ENCODE measurements at places on chromosomes 6 and 20.
A peak's percentile ranks its signal among the peaks of the same experiment; 100 is the strongest.

- DNase-seq, result no peak
Observed at GRCh38 chr20:9514461-9515213, at the start of gene LAMP5. Gene LAMP5 (plus strand): TSS chr20:9514590. CDS start chr20:9514853, 263 bp downstream.

GRCh38 chr6:162078126-162078525 lies 649.4 kb downstream of the PRKN start:
- DNase-seq, result no peak

- no peak for DNase-seq
Observed at GRCh38 chr6:2911171-2911570, 8.1 kb upstream of the SERPINB9 start.

DNA sequence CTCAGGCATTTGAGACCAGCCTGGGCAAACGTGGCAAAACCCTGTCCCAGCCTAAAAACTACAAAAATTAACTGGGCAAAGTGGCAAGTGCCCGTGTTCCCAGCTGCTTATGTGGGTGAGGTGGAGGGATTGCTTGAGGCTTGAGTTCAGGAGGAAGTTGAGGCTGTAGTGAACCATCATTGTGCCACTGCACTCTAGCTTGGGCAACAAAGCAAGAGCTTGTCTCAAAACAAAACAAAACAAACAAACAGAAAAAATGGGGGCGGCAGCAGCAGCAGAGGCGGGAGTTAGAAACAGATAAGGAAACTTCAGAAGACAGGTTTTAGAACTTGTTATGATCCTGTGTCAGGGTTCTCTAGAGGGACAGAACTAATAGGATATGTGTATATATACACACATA lies 49.0 kb downstream of the SCAF8 start:
- DNase-seq, result no peak

- no peak for DNase-seq
Observed at GRCh38 chr6:15269011-15269410, 23.1 kb downstream of the JARID2 start.

- DNase-seq, result no peak
Observed at GRCh38 chr6:14371530-14371929, 254.0 kb downstream of the CD83 start.

DNA sequence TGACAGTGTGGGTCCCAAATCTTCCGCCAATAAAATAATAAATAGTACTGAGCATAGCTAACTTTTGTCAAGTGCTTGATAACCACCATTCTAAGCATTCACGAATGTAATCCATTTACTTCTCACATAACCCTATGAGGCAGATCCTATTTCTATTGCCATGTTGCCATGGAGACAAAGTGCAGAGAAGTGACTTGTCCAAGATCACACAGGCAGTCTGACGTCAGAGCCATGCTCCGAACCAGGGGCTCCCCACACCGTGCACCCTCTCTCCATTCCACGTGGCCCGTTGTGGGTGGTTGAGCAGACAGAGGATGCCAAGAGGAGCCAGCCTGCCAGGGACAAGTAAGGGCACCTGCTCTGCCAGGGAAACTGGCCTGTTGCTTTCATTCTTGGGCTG lies 38.9 kb downstream of the CDH22 start:
- DNase-seq, result no peak

DNA sequence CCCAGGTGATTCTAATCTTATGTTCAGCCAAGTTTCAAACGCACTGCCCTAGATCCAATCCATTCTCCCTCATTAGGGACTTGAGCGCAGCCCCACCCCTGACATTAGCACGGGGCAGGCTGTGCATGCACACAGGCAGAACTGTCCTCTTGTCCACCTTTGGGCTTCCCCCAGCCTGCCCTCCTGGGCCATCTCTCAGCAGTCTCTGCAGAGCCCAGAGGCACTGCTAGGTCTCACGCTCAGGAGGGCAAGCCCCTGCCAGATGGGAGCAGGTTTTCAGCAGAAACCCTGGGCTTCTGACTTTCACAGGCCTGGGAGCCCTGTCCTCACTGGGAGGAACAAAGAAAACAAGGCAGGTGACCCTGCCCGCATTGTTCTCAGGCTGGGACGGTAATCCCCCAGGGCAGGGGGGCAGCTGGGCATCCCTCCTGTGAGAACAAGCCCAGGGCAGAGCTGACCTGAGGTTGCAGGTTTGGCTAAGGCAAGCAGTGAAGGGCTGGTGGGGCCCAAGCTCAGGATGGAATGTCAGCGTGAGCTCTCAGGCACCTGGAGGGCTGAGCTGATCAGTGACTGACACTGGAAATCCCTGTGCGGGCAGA lies 24.5 kb downstream of the KCNK5 start:
- no peak for DNase-seq

- DNase-seq, result no peak
Observed at GRCh38 chr20:34701405-34702085, 2.6 kb upstream of the TP53INP2 start.

DNA sequence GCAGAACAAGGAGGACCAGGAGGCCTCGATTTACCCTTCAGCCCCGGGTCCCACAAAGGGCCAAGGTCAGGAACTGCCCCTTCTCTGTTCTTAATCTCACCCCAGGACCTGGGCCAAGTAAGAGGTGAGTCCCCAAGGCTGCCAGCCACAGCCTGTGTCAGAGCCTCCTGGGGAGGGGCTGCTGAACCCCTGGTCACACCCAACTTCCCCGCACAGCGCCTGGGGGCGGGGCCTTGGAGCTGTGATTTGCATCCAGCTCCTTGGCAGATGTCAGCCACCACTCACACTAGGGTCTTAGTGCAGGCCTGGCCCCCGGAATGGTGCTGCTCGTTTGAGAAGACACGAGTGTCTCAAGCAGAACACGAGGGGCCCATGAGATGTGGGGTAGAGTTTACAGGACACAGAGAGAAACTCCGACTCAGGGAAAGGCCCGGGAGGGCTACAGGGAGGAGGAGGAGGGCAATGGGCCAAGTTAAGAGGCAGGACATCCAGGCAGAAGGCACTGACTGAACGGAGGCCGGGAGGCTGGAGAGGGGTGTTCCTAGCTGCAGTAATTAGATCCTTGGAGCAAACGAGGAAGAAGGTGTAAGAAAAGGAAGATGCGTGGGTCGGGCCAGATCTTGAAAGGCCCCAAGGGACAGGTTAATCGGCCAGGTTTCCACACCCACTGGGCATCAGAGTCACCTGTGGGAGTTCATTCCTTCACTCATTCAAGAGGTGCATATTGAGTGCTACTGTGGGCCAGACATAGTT lies 26.9 kb downstream of the ZBP1 start:
- DNase-seq, result no peak

- peak; percentile 37 for DNase-seq
Observed at GRCh38 chr20:20710443-20711315, 1.8 kb downstream of the RALGAPA2 start.

GRCh38 chr6:158011980-158012566 lies 30.4 kb downstream of the SYNJ2 start:
- DNase-seq, result no peak

DNA sequence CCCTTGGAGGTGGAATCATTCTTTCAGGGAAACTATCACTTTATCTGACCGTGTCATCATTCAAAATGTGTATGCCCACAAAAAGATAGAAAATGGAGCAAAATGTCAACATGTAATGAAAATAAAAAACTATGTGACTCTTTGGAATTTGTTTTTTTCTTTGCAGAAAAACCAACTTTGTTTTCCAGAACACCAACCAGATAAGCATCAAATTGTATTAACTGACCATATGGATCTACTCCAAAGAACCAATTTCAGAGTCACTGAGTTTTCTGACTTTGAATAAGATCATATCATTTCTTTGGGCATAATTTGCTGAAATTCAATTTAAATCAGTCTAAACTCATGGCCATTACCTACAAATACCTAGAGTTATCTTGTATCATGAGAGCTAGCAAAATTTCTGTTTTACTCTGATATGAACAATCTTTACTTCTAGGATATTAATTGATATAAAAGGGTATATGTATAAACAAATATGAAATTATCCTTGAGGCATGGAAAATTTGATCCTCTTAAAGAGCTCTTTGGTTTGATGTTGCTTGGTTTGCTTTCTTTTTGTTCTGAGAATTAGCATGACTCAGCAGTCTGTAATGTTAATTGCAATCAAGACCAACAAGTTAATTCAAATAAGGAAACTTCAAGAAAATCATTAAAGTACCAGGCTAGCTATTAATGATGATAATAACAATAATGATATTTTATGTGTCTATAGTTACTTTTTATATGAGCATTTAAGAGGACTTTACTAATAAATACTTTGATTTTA lies 444.4 kb upstream of the MARCKS start:
- DNase-seq, result no peak

DNA sequence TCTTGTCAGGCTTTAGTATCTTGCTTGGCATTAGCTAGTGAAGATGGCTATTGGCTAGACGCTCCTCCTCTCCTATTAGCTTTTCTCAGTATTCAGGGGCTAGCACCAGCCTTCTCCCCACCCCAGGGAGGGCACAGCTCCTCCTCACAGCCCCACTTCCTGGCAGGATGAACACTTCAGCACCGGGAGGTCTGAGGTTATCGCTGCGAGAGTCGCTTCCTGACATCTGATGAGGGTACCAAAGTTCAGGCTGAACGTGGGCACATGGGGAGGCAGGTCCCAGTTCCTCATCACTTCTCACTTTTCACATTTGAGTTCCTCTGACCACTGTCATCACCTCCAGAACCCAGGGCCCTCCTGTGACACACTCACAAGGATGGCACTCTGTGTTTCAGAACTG lies 66.6 kb downstream of the LAMA4 start:
- no peak for DNase-seq

GRCh38 chr6:108001696-108002231 lies 43.8 kb upstream of the SEC63 start:
- no peak for DNase-seq

DNA sequence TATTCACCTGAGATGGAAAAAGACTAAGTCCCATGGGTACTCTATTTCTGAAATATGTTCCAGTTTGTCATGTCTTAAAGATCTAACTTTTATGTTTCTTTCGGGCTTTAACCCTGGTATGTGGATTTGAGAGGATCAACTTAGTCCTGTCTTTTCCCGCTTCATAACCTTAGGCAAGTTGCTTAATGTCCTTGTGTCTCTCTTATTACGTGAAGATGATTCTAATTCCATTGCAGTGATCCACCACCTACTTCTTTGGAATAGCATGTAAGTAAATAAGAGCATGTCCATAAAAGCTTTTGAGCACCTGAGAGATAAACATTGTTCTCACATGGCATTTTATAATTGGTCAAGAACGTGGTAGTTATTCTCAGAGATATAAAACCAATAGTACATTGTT lies 23.0 kb downstream of the SPTLC3 start:
- no peak for DNase-seq

- DNase-seq, result no peak
Observed at GRCh38 chr6:102405860-102406259, 1012.4 kb downstream of the GRIK2 start.

DNA sequence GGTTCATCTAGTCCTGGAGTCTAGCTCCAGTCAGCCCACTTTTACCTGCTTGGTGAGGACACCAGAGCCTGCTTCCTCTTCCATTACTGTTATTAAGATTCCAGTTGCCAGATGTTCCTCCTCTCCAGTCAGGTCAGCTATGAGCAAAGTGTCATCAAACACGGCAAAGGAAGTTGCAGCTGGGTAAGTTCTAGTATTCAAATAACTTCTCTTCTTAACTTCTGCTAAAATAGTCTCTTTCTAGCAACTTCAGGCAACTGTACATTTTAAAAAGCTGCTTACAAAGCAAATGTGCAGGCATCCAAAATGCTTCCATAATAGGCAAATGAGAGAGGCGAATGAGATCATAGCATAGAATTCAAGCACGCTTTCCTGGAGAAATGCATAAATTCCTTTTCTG lies 18.4 kb upstream of the MRPS18A start:
- no peak for DNase-seq

GRCh38 chr20:50434653-50435396 lies 75.4 kb upstream of the PTPN1 start:
- DNase-seq, result peak; percentile 65

GRCh38 chr20:1277529-1278322 lies 11.6 kb downstream of the SNPH start:
- no peak for DNase-seq

GRCh38 chr6:1013656-1014430 lies 298.1 kb upstream of the FOXQ1 start:
- DNase-seq, result no peak

DNA sequence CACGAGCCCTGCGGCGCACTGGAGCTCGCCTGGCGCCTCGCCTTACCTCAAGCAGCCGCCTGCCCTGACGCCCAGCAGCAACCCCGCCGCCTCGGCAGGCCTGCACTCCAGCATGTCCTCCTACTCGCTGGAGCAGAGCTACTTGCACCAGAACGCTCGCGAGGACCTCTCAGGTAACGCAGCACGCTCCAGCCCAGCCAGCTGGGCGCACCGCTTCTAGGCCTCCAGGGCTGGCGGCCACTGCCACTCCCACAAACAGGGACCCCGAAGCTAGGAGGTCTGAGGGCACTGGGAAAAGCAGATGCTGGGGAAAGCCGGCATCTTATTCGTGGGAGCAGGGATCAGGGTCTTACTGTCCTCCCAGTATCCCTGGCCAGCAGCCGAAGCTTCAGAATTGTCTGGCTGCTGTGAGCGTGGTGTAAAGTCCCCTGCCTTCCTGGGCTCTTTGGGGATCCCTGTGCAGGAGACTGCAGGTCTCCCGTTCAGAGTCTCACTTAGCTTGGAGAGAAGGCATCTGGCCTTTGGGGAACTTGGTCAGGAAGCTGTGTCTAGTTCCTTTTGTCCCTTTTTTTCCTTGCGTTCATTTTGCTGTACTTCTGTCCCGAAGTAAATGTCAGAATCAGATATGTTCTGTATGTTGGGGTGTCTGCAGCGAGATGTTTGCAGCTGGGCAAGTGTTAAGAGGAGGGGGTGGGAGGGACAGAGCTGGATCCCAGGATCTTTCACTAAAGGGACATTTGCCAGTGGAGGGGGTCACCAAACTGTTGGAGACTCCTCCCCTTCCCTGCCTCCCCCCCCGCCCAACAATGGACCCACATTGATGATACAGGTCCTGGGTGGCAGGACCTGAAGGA lies 1.8 kb downstream of the FOXF2 start:
- no peak for DNase-seq

GRCh38 chr6:31577579-31577966 lies 2.2 kb downstream of the TNF start:
- DNase-seq, result no peak

GRCh38 chr6:31725502-31726350 lies 2.6 kb downstream of the MPIG6B start:
- DNase-seq, result no peak

DNA sequence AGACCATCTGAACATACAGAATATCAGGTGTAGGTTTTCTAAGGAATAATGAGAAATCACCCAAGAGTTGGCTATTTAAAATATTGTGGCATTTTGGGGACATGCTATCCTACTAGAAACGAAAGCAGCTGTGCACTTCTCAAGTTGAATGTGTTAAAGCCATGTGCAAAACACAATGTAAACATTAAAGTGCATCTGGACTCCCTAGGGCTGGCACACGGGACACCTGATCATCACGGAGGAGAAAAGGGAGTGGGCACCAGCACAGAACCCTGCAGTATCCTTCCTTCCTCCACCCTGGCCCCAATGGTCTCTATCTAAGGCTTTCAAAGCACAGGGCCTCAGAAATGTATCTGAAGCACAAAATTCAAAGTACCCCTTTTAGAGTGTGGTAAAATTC lies 94.3 kb downstream of the INSM1 start:
- no peak for DNase-seq

DNA sequence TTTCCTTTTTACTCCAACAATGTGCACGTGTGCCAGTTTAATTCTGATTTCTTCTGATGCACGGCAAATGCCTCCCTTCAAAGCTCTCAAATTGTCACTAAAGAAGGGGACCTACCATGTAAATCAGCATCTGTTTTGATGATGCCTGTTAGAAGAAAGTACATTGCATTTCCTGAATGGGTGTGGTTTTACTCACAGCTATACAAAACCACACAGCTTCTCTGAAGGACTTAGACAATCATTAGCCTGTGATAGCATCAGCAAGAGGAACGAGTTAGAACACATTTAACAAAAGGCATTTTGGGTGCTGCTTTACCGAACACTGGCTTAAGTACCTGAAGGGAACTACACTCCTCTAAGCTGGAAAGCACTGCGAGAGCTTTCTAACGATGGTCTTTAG lies 109.4 kb downstream of the ATXN1 start:
- peak; percentile 78 for DNase-seq
